ENCODE measurements at places on chromosomes 16 and 17.

DNA sequence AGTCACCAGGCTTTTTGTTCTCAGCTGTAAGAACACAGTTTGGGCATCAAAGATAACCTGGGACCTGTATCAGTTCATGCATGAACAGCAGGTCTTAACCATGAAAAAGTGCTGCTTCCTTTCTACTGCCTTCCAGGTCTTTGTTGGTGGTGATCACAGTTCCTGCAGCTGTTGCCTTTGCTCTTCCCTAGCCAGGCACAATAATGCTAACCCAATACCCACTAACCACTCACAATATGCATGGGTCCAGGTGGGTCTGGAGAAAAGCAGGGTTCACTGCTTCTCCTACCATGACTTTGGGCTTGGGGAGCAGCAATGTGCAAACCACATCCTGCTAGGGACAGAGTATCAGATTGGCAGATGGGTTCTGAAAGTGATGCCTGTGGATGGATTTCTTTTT lies 396.9 kb downstream of the UTP18 start:
- no peak for DNase-seq

DNA sequence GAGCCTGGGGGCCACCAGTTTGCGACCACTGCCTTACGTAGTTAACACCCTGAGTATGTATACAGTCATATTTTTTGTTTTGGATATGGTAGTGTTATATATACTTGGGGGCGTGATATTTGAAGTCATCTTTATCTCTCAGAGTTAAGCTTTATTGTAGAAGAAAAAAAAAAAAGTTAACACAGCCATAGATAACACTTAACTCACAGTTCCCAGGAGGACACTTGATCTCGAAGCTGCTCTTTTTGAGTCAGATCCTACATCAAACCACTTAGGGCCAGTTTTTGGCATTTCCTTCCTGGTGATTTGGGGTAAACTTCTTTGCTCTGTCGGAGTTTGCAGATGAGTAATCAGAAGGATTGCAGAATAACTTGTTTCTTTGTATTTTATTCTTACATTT lies 5.8 kb downstream of the ITPRIPL2 start:
- no peak for DNase-seq

GRCh38 chr16:5058476-5058875 lies 7.3 kb downstream of the C16orf89 start:
- no peak for DNase-seq

DNA sequence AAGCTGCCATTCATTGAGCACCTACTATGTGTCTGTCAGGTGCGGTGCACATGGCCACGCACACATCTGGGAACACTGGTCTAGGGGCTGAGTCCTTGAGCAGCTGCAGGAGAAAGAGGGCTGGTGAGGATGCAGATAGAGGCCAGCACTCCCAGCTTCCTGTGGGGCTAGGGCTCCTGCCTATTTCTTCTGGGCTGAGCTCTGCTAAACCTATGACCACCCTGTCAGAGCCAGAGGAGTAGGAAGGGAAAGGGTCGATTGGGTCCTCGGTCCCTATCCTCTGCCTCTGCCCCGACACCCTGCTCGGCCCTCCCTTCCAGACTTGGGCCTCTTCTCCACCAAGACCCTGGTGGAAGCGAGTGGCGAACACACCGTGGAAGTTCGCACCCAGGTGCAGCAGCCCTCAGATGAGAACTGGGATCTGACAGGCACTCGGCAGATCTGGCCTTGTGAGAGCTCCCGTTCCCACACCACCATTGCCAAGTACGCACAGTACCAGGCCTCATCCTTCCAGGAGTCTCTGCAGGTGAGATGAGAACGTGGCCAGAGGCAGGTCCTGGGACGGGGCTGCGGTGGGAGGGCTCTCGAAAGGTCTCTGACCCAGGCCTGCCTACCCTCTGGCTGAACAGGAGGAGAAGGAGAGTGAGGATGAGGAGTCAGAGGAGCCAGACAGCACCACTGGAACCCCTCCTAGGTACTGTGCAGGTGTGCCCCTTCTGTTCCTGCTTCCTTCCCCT lies 4.0 kb upstream of the TMEM88 start:
- no peak for DNase-seq

- no peak for DNase-seq
Observed at GRCh38 chr17:19714542-19715411, 1.6 kb downstream of the SLC47A2 start.

DNA sequence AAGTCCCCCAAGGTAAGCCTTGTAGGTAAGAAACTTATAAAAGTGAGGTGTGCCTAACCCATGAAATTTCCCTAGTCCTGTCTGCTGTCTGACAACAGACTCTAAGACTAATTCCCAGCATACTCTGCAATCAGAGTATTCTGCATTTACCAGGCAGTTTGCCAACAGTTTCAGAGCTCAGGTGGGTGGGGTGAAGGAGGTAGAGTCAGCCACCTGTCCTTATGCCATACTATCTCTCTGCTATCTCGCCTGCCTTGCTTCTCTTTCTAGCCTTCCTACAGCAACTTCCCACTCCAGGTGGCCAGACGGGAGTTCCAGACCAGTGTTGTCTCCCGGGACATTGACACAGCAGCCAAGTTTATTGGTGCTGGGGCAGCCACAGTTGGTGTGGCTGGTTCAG lies 2.3 kb downstream of the ATP5MC1 start:
- no peak for DNase-seq

- DNase-seq: no peak
Observed at GRCh38 chr16:50297301-50298074, 31.1 kb downstream of the ADCY7 start.

- DNase-seq: no peak
Observed at GRCh38 chr16:78310196-78310595, 210.7 kb downstream of the WWOX start.

DNA sequence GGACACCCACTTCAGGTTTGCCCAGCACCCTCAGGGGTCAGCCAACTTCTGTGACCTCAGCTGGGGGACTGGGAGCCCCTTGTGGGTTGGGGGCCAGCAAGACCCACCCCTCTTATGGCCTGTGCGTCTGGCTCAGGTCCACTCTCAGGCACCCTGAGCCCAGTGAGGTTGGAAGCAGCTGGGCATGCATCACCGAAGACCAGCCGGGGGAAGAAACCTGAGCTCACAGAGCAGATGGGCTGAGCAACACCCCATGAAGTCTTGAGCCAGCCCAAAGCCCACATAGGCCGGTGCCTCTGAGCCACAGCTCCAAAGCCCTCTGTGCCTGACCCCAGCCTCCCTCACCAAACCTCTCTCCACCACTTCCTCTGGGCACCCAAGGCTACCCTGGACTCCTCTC lies 166.7 kb downstream of the RBFOX3 start:
- no peak for DNase-seq

- DNase-seq: no peak
Observed at GRCh38 chr16:73304008-73304774, 256.3 kb upstream of the ZFHX3 start.

- DNase-seq: no peak
Observed at GRCh38 chr16:23650674-23651416, 9.6 kb downstream of the DCTN5 start.
